Activated naive CD4-positive, alpha-beta T cell (primary cell): ENCODE measurements at places on chromosomes 5 and 9.

DNA sequence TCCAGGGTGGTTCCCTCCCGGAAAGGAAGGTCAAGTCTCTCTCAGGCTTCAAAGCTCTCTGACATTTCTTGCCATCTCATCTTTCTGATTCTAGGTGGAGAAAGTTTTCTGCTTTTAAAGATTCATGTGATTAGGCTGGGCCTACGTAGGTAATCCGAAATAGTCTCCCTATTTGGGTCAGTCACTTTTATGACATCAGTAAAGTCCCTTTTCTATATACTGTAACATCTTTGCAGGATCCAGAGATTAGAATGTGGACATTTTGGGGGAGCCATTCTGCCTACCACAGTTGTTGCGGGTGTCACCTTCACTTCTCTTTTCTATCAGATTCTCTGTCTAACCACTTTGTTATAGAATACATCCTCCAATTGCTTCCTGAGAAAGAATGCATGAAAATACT lies 1.9 kb upstream of the RNF180 start:
- no peak for DNase-seq

- no peak for DNase-seq
Observed at GRCh38 chr5:171418982-171419687, at the start of gene FGF18. FGF18 (plus strand) TSS chr5:171419647; CDS start chr5:171420200, 553 bp downstream.

DNA sequence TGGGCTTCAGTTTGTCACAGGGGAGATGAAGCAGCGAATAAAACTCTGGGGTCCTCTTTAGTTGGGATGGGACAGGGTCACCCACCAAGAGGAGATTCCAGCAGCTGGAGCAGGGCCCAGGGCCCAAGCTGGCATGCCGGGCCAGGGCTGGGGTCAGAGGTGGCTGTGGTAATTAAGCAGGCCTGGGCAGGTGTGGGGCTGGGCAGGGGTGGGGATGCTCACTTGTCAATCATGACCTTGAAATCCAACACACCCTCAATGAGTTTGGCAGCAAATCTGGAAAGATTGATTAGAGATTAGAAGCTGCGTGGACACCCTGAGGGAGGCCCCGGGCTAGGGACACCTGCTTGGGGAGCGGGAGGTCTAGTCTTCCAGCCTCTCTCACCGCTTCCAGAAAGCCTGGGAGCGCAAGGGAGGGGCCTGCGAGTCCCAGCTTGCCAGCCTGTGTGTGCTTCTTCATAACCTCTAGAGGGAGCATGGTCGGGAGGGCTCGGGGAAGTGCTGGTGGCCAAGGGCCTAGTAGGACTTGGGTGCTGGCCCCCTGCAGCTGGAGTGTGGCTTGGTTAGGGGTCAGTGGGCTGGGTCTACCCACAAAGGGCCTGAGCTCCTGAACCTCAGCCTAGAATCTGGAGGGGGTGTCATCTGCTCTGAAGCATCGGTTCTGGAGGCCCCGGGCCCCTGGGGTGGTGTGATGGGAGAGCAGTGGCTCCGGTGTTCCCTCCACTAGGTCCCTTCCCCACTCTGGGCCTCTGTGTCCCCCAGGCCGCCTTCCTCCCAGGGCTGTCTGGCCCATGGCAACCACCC lies 7.6 kb downstream of the CRAT start:
- DNase-seq = no peak

- no peak for DNase-seq
Observed at GRCh38 chr9:136453326-136453725, 13.7 kb upstream of the INPP5E start.

DNA sequence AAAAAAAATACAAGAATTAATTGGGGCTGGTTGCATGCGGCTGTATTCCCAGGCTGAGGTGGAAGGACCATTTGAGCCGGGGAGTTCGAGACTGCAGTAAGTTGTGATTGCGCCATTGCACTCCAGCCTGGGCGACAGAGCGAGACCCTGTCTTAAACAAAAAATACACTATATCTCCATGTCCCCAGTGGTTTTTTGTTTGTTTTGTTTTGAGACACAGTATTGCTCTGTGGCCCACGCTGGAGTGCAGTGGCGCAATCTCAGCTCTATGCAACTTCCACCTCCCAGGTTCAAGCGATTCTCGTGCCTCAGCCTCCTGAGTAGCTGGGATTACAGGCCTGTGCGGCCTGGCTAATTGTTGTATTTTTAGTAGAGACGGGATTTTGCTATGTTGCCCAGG lies 1.2 kb downstream of the COQ4 start:
- DNase-seq = no peak

DNA sequence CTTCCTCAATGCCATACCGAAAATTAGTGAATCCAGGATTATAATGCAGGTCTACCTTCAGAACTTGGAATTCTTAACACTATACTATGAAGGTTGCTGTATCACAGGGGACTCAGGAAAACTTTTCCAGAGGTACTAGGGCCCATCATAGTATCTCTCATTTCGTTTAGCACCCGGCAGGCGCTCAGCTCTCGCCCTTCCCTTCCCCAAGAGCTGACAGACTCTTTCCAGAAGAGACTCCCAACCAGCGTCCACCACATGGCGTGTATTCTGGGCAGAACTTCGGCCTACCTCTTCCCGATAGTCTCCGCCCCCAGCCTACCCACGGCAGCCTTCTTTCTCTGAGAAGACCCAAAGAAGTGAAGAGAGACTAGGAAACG lies 271 bp downstream of the NOL8 start:
- no peak for DNase-seq

DNA sequence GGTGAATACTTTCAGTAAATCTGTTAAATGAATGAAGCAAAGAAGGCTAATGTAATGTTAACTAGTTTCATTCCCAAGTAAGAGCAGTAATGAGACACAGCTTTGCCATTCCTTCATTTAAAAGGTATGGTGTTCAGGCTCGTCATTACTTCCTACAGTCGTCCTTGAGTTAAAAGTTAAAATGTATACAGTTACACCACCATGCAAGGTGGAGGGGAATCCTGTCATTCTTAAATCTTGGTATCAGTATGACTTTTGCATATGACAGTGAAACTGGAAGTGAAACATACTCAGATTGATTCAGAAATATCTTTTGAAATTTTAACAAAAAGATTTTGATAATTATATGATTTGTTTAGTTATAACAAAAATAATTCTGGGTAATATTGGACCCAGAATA lies 25.9 kb downstream of the MTRR start:
- no peak for DNase-seq

DNA sequence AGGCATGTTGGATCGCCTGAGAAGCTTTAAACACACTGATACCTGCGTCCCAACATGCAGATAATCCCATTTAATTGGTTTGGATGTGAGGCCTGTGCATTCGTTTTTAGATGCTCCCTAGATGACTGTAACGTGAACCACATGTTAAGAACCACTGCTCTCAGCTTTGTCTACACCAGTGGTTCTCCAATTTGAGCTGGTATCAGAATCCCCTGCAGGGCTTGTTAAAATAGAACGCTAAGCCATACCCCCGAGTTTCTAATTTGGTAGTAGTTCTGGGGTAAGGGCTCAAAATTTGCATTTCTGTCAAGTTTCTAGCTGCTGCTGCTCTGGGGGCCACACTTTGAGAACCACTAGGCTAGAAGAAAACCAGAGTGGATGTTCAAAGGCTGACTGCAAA lies 74.7 kb downstream of the S1PR3 start:
- no peak for DNase-seq

- no peak for DNase-seq
Observed at GRCh38 chr5:112004867-112005622, 248.1 kb upstream of the NREP start.

GRCh38 chr9:96587338-96588315 lies 32.0 kb downstream of the CDC14B start:
- DNase-seq = no peak

- DNase-seq = no peak
Observed at GRCh38 chr5:172661526-172661925, 20.5 kb downstream of the NEURL1B start.

DNA sequence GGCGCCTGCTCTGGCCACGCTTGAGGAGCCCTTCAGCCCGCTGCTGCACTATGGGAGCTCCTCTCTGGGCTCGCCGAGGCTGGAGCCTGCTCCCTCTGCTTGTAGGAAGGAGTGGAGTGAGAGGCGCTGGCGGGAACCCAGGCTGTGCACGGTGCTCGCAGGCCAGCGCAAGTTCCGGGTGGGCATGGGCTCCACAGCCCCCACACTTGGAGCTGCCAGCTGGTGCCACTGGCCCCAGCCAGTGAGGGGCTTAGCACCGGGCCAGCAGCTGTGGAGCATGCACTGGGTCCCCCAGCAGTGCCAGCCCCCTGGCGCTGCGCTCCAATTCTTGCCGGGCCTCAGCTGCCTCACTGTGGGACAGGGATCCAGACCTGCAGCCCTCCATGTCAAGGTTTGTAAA lies 122.1 kb upstream of the CD180 start:
- DNase-seq = no peak

- DNase-seq = no peak
Observed at GRCh38 chr9:130245474-130245873, 20.1 kb upstream of the HMCN2 start.

- DNase-seq = no peak
Observed at GRCh38 chr5:134609232-134609851, 23.3 kb downstream of the SAR1B start.

DNA sequence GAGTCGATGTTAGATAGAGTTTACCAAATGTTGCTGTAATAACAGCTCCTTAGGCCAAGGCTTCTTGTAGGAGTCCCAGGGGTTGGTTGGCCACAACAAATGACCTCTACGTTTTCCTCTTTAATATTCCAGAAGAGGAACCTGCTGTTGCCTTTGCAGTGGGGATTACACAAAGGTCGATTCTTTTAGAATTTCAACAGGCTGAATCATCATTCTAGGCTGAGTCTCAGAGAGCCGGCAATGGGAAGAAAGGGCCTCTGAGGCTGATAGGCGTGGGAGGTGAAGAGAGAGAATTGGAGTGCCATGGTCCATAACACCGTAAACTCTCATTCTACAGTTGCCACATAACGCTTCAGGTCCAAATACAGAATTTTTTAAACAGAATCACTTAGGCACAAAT lies 405.9 kb upstream of the DAP start:
- no peak for DNase-seq

- no peak for DNase-seq
Observed at GRCh38 chr9:35293376-35293964, 131.7 kb downstream of the UNC13B start.

DNA sequence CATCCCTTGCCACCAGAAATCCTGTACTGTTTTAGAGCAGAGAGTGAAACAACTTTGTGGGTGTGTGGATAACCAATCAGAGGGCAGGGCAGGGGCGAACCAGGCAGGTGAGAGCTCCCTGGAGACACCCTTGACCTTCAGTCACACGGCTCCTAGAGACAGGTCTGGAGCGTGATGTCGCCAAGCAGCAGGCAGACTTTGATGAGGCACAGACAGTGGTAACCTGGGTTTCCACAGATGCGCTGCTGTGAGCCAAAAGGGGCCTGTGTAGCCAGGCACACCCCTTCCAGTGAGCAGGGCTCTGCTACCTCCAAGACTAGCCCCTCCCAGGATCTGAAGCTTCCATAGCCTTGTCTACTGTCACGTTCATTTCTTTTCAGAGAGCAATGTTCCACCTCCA lies 317.8 kb upstream of the ADCY2 start:
- DNase-seq = no peak

- no peak for DNase-seq
Observed at GRCh38 chr5:161925960-161926359, 78.0 kb downstream of the GABRA1 start.

GRCh38 chr9:103169798-103170197 lies 174.7 kb downstream of the CYLC2 start:
- no peak for DNase-seq

GRCh38 chr9:88766778-88767503 lies 224.3 kb upstream of the S1PR3 start:
- DNase-seq = no peak

- no peak for DNase-seq
Observed at GRCh38 chr9:127520941-127521918, 69.9 kb downstream of the LRSAM1 start.

- DNase-seq = no peak
Observed at GRCh38 chr9:70502690-70503089, 88.2 kb upstream of the KLF9 start.

- DNase-seq = peak; percentile 58
Observed at GRCh38 chr5:74684900-74685851, at the start of gene HEXB. HEXB (plus strand) TSS chr5:74685233; CDS start chr5:74685261, 28 bp downstream.

DNA sequence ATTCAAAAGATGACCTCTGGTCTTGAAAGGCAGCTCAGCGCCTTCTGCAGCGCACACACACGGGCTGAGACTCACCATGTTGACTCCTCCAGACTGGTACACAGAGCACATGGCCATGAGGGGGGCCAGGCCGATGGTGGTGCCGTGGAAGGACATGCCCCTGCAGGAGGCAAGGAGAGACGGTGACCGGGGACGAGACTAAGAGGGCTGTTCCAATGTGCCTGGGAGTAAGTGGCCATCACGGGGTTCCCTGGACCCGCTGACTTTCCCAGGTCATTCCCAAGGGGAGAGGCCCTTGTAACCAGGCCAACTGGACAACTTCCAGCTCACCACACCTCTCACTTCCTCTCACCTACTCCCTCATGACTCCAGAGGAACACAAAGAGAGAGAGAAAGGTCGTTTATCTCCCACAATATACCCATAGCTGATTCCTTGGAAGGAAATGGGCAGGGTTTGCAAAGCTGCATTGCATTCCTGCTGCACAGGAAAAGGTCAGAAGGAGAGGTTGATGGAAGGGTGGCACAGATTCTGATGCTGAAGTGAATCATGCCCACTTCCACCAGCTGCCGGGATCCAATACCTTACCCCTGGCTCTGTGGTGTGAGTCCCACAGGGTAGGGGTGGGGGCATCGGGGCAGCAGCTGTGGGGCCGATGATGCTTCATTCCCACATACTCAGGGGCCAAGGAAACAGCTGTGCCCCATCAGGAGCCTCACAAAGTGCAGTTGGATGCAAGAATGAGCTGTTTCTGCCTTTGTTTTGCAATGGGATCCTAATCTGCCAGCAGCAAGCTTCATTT lies 47.2 kb downstream of the NIPAL4 start:
- DNase-seq = no peak

DNA sequence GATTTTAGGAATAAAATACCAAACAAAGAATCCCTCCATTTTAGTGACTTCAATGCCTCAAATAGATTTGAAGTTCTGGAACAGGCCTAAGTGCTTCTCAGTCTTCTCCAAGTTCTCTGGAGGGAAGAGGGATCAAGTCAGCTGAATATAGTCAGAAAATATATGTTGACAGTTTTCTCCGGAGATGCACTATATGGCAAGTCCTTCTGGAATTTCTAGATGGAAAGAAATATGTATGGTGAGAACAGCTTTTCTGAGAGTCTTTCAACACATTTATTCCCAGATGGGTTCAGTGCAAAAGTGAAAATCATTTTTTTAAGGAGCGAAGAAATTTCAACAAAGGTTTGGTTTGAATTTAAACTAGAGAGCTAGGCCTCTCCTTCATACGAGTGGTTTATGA lies 317.4 kb upstream of the SLC30A5 start:
- DNase-seq = no peak

DNA sequence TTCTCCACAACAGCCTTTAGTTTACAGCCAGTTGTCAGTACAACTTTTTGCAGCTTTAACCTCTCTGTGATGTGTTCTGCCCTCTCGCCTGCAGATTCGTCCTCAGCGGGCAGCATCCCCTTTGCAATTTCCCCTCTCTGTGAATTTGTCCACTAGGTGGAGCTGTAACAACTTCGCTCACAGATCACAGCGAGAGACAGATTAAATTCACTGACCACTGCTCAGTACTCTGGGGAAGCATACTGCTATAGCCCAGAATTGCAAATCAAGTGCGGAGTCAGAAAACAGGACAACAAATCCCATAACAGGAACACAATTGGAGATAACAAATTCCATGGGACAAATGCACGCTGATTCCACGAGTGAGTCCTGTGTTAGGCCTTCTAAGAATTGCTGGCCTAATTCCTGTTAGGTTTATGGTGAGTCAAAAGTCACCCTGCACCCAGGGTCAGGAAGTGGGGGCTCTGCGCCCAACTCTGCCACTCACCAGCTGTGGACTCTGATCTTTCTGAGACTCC lies 2124.9 kb downstream of the MAT2B start:
- no peak for DNase-seq

- DNase-seq = no peak
Observed at GRCh38 chr9:76451234-76451633, 7.7 kb upstream of the GCNT1 start.
